Ascending aorta (tissue), 2 donors: ENCODE measurements at places on chromosomes 7 and 10.

DNA sequence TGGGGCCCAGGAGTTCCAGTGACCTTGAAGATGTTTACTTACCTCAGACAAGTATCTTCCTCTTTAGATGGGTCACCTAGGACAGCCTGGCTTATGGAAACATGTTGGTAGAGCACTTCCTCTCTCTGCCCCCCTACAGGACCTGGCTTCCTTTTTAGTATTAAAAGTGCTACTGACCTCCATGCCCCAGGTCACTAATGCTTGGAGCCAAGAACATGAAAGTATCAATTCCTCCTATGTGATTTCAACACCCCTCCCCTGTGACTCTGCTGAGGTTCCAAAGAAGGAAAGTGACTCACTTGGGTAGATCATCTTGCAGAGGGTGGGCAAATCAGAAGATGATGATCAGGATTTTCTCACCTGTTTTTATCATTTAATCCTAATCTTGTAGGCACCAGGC is 125.3 kb upstream of the CCDC6 start:
- H3K4me1 ChIP-seq = no peaks in the 10 kb centered on the region
- H3K4me3 ChIP-seq = no peak overlapping the region
- no peak overlapping the region for H3K27ac ChIP-seq
- H3K27me3 ChIP-seq = no peaks in the 10 kb centered on the region
- H3K36me3 ChIP-seq = no peaks in the 10 kb centered on the region

- H3K4me1 ChIP-seq = peaks cover 9% of the 10 kb centered on the region
- H3K27ac ChIP-seq = peak overlapping the region; percentile 72
- H3K4me3 ChIP-seq = no peak overlapping the region
Measured at GRCh38 chr7:134991469-134992339, 5.4 kb downstream of the AGBL3 start.

DNA sequence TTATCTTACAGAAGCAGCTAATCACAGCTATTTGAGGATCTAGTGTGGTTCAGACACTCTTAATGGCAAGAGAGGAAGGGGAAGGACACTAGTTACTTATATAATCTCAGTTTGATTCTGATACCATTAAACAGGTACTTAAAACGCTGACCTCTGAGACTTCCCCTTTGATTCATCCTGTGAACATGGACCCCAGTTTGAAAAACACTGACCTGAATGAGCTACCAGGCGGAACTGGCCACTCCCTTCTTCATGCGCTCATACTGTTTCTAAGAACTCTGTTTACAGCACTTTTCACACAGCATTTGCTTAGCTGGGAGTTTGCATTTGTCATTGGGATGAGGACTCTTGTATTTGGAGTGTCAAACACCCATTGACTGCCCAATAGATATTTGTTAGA is 45.7 kb downstream of the BEND7 start:
- H3K27ac ChIP-seq = no peak overlapping the region
- no peaks in the 10 kb centered on the region for H3K27me3 ChIP-seq
- no peaks in the 10 kb centered on the region for H3K4me1 ChIP-seq
- no peaks in the 10 kb centered on the region for H3K36me3 ChIP-seq
- no peak for DNase-seq

DNA sequence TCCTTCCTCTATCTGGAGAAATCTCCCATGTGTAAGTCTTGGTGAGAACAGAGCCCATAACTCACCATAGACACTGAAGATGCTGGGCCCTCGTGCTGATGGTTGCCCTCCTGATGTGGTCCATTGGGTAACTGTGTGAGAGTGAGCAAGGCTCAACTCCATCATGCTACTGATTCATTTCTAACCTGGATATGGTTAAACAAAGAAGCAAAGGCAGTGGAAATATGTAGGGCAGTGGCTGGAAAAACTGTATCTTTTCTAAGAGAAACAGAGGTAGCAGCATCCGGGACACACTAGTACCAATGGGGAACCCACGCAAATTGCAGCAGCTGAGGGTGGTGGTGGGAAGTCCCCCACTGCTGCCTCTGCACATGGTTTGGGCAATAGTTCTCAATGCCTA is 221.7 kb downstream of the KLF6 start:
- H3K36me3 ChIP-seq = no peaks in the 10 kb centered on the region
- H3K27me3 ChIP-seq = no peaks in the 10 kb centered on the region
- H3K27ac ChIP-seq = no peak overlapping the region
- no peaks in the 10 kb centered on the region for H3K4me1 ChIP-seq
- no peak overlapping the region for H3K4me3 ChIP-seq

DNA sequence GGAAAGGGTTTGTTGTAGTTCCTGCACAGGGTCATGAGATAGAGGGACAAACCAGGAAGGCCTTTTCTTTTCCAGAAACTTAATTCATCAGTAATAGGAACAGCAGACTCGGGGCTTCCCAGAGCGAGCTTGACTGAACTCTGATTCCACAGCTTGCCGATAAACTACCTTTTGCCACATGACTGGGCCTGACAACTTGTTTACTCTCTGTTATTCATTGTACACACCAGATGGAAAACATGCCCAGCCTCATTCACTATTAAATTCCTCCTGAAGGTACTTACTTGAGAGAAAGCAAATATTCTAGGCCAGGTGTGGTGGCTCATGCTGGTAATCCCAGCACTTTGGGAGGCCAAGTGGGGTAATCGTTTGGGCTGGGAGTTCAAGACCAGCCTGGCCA is 77.1 kb upstream of the FGFR2 start:
- DNase-seq = no peak
- H3K4me1 ChIP-seq = no peaks in the 10 kb centered on the region
- no peaks in the 10 kb centered on the region for H3K36me3 ChIP-seq
- no peak overlapping the region for H3K27ac ChIP-seq

- no peak overlapping the region for H3K4me3 ChIP-seq
- H3K27me3 ChIP-seq = no peaks in the 10 kb centered on the region
- peak overlapping the region; percentile 75 for H3K27ac ChIP-seq
- no peaks in the 10 kb centered on the region for H3K36me3 ChIP-seq
- no peak for DNase-seq
Measured at GRCh38 chr7:30900803-30901362, 10.8 kb upstream of the AQP1 start.

- no peak overlapping the region for H3K27ac ChIP-seq
- no peak overlapping the region for H3K4me3 ChIP-seq
- DNase-seq = no peak
- H3K4me1 ChIP-seq = no peaks in the 10 kb centered on the region
- no peaks in the 10 kb centered on the region for H3K36me3 ChIP-seq
Measured at GRCh38 chr7:79553811-79554555, 100.5 kb upstream of the MAGI2 start.

- no peaks in the 10 kb centered on the region for H3K27me3 ChIP-seq
- no peak overlapping the region for H3K27ac ChIP-seq
- DNase-seq = no peak
- no peaks in the 10 kb centered on the region for H3K36me3 ChIP-seq
- H3K4me1 ChIP-seq = no peaks in the 10 kb centered on the region
- H3K4me3 ChIP-seq = no peak overlapping the region
Measured at GRCh38 chr7:79528421-79528820, 75.0 kb upstream of the MAGI2 start.

DNA sequence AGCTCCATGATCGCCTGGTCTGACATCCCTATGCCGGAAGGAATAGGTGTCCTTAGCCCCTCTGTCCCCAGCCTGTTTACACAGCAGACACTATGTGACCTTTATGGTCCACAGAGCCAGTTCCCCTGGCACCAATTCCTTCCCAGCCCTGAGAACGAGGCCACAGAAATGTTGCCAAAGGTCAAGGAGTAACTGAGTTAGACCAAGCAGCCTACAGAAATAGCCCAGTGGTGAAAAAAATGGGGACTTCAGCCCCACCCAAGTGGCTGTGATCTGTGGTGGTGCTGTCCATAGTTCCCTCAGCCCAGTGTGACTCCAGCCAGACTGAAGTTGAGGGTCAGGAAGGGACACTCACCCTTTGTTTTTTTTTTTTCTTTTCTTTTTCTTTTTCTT is 2.5 kb downstream of the PGAM2 start:
- H3K27ac ChIP-seq = no peak overlapping the region
- H3K4me3 ChIP-seq = no peak overlapping the region
- no peaks in the 10 kb centered on the region for H3K27me3 ChIP-seq
- H3K36me3 ChIP-seq = peaks cover 38% of the 10 kb centered on the region
- peaks cover 20% of the 10 kb centered on the region for H3K4me1 ChIP-seq

DNA sequence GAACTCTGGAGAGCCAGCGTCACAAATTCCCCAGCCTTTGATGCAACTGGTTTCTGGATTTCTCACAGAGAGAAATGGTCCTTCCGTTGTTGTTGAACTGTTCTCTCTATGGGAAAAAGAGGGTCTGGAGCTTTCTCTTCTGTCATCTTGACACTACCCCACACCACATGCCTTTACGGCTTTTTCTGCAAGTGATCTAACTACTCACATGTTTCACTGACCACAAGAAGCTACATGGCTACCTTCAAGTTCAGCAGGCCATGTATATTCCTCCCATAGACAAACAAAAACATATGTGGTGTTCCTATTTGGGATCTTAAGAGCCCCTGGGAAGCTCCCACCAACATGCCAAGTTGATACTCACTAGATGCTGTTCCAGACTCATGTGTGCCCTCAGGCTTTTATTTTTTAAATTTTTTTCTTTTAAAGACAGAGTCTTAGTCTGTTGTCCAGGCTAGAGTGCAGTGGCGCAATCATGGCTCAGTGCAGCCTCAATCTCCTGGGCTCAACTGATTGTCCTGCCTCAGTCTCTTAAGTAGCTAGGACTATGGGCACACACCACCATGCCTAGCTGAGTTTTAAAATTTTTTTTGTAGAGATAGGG is 72.0 kb downstream of the RNF216 start:
- H3K4me3 ChIP-seq = no peak overlapping the region
- DNase-seq = no peak
- H3K27ac ChIP-seq = peak overlapping the region; percentile 69
- H3K27me3 ChIP-seq = no peaks in the 10 kb centered on the region
- peaks cover 11% of the 10 kb centered on the region for H3K4me1 ChIP-seq
- H3K36me3 ChIP-seq = peaks cover 65% of the 10 kb centered on the region

DNA sequence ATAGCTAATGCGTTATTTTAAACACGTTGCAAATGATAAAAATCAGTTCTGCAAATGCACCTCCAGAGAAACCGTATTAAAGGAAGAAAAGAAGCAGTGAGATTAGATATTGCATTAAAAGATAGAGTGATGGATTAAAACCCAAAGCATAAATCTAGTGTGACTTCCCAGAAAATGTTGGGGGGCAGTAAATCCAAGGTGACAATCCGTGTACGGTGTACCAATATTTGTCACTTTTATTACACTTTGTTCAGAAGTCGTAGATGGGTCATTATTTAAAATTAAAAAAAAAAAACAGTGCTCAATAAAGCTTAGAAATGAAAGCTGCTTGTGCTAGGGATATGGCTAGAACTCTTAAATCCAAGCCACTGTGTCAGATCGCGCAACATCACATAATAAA is 106.4 kb downstream of the TMEM130 start:
- H3K4me1 ChIP-seq = peaks cover 10% of the 10 kb centered on the region
- no peak for DNase-seq
- H3K36me3 ChIP-seq = no peaks in the 10 kb centered on the region
- H3K27me3 ChIP-seq = no peaks in the 10 kb centered on the region
- no peak overlapping the region for H3K27ac ChIP-seq
- no peak overlapping the region for H3K4me3 ChIP-seq

- H3K4me3 ChIP-seq = peak overlapping the region; percentile 97
- DNase-seq = no peak
- peak overlapping the region; percentile 66 for H3K27ac ChIP-seq
- H3K27me3 ChIP-seq = no peaks in the 10 kb centered on the region
- peaks cover 8% of the 10 kb centered on the region for H3K4me1 ChIP-seq
Measured at GRCh38 chr10:132308587-132309470, 1.1 kb upstream of the STK32C start.

DNA sequence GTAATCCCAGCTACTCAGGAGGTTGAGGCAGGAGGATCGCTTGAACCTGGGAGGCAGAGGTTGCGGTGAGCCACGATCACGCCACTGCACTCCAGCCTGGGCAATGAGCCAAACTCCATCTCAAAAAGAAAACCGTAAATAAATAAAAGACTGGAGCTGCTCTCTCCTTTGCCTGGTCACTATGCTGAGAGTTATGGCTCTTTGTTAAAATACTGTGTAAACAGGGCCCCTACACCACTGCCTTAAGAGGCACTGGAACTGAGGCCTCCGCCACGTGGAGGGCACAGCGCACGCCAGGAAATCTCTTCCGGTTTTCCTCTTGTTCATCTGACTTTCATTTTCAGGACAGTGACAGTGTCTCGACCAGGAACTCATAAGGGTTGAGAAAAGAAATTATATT is 123.3 kb downstream of the PAXIP1 start:
- H3K4me3 ChIP-seq = no peak overlapping the region
- no peak overlapping the region for H3K27ac ChIP-seq
- H3K27me3 ChIP-seq = no peaks in the 10 kb centered on the region
- DNase-seq = no peak

DNA sequence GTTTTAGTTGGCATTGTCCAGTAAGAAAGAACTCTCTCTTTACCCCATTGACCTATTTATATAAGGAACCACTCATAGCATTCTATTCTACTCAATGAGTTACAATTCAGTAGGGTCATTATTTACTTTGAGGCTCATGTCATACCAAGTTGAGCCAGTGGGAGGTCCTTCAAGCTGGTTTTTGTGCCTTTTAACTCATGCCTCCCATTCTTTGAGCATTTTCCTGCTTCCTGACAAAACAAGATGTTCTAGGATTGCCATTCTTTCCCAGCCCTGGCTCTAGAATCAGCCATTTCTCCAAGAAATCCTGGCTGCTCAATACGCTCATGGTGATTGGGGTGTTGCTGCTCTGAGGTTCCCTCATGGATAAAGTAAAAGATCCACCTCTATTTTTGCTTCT is 250.1 kb downstream of the ABCA13 start:
- DNase-seq = no peak
- no peak overlapping the region for H3K27ac ChIP-seq
- no peaks in the 10 kb centered on the region for H3K36me3 ChIP-seq

GRCh38 chr7:158946771-158947170 is 90.4 kb downstream of the DYNC2I1 start:
- DNase-seq = no peak
- no peak overlapping the region for H3K27ac ChIP-seq
- no peaks in the 10 kb centered on the region for H3K4me1 ChIP-seq
- H3K36me3 ChIP-seq = peaks cover 45% of the 10 kb centered on the region
- H3K4me3 ChIP-seq = no peak overlapping the region

DNA sequence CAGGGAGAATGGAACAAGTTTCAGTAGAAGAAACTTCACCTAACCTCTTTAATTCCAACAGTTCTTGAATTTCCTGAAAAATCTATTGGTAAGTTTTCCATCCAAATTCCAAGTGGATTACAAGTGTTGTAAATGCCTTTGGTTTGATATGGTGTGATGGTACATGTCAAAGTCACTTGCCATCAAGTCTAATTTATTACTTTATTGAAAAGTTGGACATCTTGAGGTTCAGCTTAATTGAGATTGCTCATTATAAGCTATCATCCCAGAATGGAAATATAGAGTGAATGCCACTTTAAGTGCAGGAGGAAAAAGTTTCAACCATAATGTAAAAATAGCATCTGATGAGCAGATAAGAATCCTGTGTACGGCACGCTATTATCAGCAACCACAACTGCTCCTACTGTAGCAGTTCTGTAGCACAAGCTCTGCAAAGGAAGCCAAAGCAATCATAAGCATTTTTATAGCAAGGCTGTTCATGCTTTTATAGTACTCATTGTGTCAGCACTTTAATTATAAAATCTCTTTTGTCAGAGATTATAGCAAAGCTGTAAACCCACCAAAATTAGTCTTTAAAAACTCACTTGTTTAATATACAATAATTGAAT is 991.8 kb upstream of the PHF14 start:
- H3K36me3 ChIP-seq = no peaks in the 10 kb centered on the region
- no peaks in the 10 kb centered on the region for H3K4me1 ChIP-seq
- H3K27me3 ChIP-seq = no peaks in the 10 kb centered on the region
- no peak for DNase-seq
- no peak overlapping the region for H3K4me3 ChIP-seq
- no peak overlapping the region for H3K27ac ChIP-seq
